ENCODE measurements at places on chromosomes 7 and 10. TPM values are rescaled to one million over a fixed set of nuclear protein-coding genes. Genes with fewer than 3 reads are reported as not detected.

DNA sequence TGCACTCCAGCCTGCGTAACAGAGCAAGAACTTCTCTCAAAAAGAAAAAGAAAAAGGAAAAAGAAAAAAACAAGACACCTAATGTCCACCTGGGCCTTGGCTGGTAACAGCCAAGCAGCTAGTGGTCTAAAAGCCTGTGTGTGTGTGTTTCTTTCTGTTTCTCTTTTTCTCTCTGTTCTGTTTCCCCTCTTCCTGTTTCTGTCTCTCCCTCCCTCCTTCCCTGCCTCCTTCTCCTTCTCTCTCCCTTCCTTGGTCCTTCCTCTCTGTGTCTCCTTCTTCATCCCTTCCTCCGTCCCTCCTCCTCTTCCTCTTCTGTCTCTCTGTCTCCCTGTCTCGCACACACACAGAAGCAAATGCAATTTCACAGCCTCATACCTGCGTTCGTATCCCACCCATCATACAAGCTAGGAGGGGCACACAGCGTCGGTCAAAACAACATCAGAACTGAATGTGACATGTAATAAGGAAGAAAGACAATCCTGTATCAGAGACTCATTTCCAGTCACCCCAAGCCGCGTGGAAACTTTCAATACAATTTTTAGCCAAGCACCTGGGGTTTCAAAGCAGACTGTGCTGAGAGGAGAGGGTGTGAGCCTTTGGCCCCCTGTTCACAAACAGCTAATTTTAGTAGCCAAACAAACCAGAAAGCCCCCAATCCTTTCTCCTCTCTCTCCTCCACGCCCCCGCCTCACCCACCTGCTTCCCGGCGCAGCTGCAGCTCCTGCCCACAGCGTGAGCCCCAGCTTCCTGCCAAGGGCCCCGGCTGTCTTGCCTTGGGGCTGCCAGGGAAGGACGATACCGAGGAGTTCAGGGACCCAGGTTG lies 50.2 kb upstream of the GNA12 start:
- DNase-seq = peak; percentile 44

DNA sequence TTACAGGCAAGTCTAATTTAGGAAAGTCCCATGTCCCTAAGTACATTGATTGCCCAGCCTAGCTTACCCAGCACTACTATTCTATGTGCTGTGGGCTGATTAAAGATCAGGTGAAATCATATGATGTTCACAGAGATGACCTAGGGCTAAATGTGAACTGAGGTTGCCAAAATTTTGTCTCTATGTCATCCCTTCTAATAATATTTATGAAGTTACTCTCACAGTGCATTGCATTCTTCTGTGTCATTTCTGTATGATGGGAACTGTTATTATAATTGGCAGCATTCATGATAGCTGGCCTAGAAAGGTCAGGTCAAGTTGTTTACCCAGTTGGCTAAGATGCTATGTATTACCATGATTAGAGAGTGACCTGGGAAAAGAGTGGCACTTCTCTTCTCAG lies 2.8 kb upstream of the PDK4 start:
- DNase-seq = no peak

GRCh38 chr10:59682986-59683937 lies 26.4 kb downstream of the SLC16A9 start:
- no peak for DNase-seq

GRCh38 chr7:75689246-75690099 lies 49.3 kb downstream of the HIP1 start:
- DNase-seq = no peak

DNA sequence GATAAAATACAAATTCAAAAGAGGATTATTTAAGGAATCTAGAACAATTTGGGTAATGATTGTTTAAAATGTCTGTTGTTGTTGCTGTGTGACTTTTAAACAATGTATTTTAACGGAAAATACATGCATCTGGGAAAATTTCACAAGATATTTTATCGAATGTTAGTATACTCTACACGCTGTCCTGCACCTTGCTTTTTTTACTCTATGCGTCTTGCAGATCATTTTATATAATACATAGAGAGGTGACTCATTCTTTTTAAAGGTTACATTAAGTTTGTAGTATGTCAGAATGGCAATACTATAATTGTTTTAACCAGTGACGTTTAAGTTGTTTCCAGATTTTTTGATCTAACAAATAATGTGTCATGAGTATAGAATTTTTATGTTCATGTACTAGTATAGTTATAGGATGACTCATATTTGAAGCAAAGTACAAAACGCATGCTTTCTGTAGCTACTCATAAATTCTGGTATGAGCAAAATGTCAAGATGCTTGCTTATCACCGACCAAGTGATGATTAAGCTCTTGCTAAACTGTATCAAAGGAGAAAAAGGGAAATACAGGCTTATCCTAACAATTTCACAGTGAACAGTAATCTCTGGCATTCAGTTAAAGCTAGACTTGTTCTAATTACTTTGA lies 4.9 kb downstream of the DKK1 start:
- no peak for DNase-seq

The OPN1SW gene
- not detected for total RNA-seq

DNA sequence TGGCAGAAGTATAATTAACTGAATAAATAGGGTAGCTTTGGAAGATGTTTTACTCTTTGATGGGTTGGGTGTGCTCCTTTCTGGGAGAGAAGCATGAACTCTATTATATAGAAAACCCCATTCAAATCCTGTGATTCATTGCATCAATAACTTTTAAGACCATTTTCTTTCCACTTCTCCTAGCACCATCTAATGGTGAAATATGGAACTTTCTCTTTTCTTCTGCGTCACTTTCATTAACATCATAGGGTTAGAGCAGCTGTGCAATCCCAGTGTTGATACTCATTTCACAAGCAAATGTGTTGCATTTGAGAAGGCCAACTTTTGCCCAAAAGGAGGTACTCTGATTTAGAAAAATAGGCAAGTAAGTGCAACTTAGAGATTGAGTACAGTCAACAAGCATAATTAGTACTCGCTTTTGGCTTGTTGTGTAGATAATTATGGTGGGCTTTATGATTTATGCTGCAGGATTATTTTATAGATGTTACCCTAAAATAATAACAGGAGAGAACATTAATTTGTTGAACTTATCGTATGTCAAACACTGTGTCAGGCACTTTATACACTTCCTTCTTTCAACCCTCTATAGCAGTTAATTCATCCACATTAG lies 92.9 kb downstream of the CPED1 start:
- DNase-seq = peak; percentile 83

The OR9A2 gene
- not detected for total RNA-seq

DNA sequence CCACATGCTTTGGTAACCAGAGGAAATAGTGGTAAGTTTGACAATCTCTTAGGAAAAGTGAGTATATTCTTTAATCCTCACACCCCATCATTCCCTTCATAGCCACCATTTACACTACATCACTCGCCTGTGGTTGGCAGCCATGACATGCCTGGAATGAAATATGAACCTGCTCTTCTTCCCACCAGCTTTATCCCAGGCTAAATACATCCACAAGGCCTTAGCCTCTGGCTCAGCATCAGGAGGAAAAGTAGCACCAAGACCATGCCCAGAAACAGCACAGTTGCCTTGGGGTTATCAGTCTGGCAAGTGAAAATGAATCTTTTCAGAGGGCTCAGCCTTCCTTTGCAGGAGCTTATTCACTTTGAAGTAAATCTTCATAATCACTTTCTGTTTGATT lies 40.3 kb downstream of the SGCE start:
- no peak for DNase-seq

The SPDYE1 gene
- total RNA-seq = not detected

The CLEC2L gene
- not detected for total RNA-seq

DNA sequence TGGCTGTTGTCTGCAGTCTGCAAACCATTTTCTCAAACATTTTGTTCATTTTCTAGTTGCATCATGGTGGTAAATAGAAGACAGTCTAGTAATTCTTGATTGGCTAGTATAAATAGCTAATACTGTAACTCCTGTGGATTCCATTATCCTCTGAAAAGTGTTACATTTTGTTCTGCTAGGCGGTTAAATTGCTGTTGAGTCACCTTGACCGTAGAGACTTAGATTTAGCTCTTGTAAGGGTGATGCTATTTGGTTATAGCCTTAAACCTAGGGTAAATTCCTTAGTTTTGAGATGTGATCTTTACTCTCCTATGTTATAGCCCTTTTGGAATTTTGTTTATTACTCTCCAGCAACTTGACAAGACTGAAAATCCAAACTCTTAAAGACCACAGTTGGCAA lies 58.8 kb downstream of the SHOC2 start:
- no peak for DNase-seq

The GCK gene
- not detected for total RNA-seq
